ENCODE measurements at places on chromosomes 11 and 22. TPM values are rescaled to one million over a fixed set of nuclear protein-coding genes. Genes with fewer than 3 reads are reported as not detected.
A peak's percentile ranks its signal among the peaks of the same experiment; 100 is the strongest.

DNA sequence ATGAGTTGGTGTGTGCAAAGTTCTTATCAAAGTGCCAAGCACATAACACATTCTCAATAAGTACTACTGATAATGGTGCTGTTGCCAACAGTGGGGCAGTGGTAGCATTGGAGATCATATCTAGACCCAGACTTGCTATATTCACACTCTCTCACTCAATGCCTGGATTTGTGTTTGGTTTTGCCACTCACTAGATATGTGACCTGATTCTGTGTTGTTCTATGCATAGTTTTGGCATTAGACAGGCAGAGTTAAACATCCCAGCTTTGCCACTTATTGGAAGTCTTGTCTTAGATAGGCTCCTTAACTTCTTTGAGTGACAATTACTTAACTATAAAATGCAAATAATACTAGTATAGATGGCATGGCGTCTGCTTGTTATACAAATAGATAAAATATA is 642.6 kb upstream of the CCDC179 start:
- no peak for DNase-seq

DNA sequence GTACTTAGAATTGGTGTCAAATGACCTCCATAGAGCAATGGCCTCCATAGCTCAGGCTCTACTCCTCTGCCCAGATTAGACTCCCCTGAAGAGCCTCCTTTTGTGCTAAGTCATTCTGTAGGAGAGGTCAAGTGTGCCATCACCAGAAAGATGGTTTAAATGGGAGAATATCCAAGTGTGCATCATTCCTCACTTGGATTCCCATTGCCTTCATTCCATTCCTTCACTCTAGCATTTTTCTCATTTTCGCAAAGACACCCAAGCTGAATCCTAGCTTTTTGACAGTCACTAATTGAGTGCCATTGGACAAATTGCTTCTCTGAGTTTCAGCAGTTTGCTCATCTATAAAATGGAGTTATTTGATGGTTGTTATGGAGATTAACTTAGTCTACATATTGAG is 16.9 kb downstream of the CLMP start:
- no peak for DNase-seq

DNA sequence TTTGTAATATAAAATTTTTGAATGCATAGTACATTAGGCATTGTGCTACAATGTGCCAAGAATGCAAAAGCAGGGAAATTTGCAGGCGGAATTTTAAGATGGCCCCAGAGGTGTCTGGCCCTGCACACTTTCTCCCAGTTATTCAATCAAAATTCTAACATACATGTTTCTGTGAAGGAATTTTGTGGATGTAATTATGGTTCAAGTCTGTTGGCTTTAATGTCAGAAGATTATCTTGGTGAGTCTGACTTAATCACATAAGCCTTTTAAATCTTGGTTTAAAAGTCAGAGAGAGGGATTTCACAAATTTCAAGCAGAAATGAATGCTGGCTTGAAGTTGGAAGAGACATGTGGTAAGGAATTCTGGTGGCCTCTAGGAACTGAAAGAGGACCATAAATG is 423.4 kb upstream of the CCDC179 start:
- no peak for DNase-seq

DNA sequence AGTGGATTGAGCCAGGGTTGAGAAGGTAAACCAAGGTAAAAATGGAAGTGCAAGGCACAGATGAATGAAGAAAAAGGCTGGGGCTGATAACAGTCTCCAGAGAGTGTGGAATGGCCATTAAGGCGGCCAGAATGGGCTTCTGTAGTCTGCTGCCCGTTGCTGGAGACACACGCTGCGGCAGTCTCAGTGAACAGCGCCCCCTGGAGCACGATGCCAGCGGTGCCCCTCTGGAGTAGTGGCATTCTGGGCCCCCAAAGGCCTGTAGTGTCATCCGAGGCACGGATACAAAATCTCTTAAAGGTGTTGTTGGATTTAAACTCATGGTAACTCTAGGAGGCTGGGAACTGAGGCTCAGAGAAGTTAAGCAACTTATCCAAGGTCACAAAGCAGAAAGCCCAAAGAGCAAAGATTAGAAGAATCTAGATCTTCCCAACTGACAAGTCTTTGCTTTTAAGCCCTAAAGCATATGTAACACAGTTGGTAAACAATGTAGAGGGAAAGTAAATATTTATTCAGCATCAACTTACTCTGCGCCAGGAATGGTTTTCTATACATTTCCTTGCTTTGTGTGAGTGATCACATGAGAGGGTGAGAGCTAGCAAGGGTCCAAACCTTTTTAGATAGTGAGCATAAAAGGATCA is 18.2 kb downstream of the KCNJ1 start:
- DNase-seq, result no peak

GRCh38 chr11:131365329-131365930 is 5.0 kb upstream of the NTM start:
- no peak for DNase-seq

- DNase-seq, result no peak
Observed at GRCh38 chr22:25068707-25069106, 116.2 kb downstream of the KIAA1671 start.

GRCh38 chr11:119892311-119892808 is 163.4 kb upstream of the NECTIN1 start:
- DNase-seq, result peak; percentile 77

DNA sequence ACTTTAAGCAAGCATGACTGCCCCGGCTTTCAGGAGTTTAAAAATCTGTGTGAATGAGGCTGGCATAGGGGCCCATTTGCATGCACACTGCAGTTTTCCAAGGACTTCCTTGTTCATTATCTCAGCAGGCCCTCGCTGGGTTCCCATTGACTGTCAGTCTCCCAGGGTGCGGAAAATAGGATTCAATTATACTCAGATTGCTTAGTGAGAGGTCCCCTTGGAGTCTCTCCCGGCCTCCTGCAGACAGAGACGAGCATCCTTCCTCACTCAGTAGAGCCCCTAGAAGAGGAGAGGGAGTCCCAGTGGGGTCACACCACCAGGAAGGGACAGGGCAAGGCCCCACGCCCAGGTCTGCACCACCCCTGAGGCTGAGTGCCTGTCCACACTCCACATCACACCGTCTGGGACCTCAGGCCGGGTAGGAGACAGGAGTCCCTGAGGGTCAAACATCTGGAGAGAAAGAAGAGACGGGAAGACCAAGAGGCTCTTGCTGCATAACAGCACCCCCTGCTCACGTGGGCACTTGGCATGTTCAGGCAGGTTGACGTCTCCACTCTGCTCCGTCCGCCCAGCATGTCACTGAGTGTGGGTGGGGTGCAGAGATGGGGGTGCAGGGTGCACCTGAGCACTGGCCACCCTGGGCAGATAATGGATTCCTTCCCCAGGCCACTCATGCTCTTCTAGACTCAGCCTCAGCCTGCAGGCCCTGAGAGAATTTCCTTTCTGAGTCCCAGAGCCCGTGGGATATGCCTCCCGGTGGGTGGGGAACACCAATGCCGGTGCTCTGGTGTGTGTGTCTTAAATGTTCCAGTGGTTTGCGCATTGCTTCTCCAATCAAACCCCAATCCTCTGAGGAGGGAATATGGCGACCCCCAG is 58.8 kb downstream of the MCM5 start:
- DNase-seq, result no peak

GRCh38 chr11:128908391-128909246 is 17.5 kb downstream of the KCNJ5 start:
- peak; percentile 80 for DNase-seq

DNA sequence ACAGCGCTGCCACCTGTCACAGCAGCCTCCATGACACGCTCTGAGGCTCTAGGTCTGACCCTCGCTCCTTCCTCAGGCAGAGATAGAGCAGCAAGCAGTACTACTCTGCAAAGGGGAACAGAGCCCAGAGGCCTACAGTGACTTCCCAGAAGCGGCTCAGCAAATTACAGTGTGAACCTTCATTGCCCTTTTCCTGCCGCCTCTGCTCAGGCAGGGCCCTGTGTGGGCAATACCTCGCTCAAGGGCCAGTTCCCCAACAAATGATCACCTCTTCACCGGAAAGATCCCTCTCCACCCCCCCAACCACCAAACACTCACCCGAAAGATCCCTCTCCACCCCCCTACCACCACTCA is 12.3 kb downstream of the KIAA0930 start:
- DNase-seq, result no peak

DNA sequence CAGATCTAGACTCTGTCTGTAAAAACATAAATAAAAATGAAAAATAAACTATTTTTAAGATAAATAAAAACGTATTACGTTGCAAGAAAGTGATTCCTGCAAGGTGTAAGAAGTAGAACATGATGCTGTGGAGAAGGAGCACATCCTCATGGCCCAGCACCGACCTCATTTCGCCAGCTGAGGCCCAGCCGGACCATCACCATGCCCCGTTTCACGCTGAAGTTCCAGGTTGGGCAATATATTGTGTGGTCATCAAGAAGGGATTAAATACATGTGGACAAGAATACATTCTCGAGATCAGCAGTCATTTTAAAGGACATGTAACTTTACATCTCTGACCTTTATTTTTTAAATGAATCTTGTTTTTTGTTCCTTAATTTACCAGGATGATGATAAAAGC is 20.7 kb upstream of the CTTN start:
- DNase-seq, result no peak

DNA sequence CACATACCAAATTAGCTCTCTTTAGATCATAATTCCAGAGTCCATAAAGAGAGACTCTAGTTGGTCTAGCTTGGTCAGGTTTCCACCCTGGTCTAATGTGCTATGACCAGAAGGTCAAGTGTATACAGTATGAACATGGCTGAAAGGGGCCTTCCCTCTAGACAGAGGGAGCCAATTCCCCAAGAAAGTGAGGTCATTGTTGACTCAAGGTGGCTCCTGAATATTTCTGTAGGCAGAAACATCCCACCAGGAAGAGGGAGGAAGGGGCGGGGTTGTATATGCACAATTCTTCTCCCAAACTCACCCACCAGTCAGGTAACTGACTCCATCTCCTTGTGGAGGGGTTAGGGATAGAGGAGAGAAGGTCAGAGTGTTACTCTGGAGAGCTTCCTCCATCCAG is 281.8 kb upstream of the PLET1 start:
- no peak for DNase-seq

DNA sequence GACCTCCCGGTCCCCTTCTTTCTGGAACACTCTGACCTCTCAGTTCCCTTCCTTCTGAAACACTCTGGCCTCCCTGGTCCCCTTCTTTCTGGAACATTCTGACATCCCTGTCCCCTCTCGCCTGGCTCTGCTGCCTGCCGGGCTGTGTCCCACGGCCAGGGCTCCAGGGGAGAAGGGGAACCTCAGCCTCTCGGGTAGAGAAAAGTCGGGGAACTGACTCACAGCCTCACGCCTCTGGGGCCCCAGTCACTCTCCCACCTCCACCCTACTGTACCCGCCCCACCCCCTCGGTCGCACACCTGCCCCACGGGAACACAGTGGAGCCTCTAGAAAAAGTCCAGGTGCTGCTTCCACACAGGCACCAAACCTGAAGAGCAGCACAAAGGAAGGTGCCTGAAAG is 93.3 kb downstream of the BRD1 start:
- no peak for DNase-seq

DNA sequence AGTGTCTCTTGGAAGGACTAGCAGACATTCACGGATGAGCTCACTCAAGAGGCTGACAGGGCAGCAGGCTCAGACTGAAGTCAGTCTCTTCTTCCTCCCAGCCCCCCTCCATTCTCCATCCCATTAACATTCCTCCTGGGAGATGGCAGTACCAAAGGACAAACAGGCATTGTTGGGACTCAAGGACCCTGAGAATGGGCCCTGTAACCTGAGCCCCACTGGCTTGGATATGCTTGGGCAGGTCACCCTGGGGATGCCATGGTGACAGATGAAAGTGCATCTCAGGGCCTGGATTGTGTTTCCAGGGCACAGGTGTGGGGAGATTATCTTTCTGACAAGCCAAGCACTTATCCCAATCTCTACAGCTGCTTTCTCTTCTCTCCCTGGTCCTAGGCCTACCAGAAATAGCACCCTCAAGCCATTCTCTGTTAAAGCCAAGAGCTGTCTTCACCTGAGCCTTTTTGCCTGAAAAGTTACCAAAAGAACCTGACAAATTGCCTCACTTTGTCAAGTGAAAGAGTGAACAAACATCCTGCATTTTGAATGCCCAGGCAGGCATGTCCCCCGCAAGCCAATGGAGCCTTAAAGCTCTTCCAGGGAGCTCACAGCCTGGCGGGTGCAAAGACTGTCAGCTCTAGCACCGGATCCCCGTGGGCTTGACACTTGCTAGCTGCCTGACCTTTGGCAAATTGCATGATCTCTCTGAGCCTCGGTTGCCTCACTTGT is 366.0 kb upstream of the NARS2 start:
- DNase-seq, result no peak

DNA sequence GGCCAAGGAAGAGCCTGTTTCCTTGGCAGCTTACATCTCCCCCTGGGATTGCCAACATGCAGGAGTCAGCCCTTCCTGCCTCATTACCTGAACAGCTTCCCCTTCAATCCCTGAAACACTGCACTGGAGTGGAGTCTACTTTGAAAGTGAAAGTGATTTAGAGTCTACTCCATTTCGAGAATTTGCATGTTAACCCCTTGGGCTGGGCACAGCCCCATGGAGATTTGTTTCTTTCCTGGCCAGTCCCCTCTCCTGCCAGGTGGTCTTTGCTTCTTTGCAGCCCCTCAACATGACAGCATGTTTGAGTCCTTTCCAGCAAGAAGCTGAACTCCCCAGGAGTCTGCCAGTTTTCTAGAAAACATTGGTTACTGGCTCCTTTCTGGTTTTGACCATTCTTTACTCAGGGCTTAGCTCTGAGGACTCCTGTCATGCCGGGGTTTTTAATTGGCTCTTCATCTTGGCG is 59.9 kb downstream of the TRAF6 start:
- DNase-seq, result no peak

GRCh38 chr11:17651681-17652080 is 67.7 kb upstream of the MYOD1 start:
- no peak for DNase-seq

The TIGD3 gene
- total RNA-seq, result 0.54 TPM

The CNTN5 gene
- not detected for total RNA-seq

The TTC38 gene
- total RNA-seq, result 23.8 TPM

The RASL10A gene
- 1.1 TPM for total RNA-seq

The LARGE2 gene
- not detected for total RNA-seq

The LRRC4C gene
- 1.0 TPM for total RNA-seq

The NAALAD2 gene
- total RNA-seq, result 1.1 TPM

The SLC5A12 gene
- total RNA-seq, result not detected

The EFCAB6 gene
- total RNA-seq, result 1.2 TPM

The MFRP gene
- not detected for total RNA-seq

The SPA17 gene
- 2.6 TPM for total RNA-seq

The LDHAL6A gene
- total RNA-seq, result not detected

The SOX10 gene
- total RNA-seq, result 1.9 TPM

All from Right ventricle myocardium inferior (tissue), 1 donor.